ENCODE measurements at places on chromosomes 2 and 18.

DNA sequence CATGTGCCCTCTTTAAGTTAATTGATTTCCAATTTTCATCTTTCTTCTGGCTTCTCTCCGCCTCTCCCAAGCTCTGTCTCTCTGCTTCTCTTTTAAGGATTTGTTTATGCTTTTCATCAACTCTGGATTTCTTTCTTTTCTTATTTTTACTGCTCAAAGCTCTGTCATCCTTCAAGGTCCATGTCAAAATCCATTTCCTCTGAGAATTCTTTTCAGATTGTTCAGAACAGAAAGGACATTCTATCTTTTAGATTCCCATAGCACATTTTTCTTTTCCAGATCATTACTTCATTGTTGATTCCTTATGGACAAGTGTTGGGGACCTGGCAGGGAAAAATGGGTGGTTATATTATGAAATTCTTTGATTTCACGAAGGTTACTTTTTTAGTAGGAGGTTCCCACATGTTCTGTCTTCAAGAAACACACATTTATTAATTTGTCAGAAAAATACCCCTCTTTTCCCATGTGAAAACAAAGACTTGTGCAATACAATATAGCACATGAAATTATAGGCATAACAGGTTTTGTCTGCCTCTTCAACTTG, 12.3 kb downstream of the PMAIP1 start:
- DNase-seq, result peak; percentile 49

DNA sequence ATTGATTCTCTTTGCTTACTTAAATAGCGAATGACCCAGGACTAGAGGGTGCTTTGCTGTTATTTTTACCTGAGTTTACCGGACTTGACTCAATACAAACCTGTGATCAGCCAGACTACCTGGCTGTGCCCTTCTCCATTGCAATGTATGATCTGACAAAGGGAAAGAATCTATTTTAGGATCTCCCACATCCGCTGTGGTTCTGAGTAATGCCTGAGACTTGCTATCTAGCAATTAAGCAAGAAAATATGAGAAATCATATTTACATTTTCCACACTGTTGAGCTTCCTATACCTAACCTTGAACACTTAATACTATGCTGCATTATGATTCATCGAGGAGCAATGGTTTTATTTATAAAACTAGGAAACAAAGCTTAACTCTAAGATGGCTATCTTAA, 215.2 kb downstream of the RAD51AP2 start:
- DNase-seq, result peak; percentile 93

DNA sequence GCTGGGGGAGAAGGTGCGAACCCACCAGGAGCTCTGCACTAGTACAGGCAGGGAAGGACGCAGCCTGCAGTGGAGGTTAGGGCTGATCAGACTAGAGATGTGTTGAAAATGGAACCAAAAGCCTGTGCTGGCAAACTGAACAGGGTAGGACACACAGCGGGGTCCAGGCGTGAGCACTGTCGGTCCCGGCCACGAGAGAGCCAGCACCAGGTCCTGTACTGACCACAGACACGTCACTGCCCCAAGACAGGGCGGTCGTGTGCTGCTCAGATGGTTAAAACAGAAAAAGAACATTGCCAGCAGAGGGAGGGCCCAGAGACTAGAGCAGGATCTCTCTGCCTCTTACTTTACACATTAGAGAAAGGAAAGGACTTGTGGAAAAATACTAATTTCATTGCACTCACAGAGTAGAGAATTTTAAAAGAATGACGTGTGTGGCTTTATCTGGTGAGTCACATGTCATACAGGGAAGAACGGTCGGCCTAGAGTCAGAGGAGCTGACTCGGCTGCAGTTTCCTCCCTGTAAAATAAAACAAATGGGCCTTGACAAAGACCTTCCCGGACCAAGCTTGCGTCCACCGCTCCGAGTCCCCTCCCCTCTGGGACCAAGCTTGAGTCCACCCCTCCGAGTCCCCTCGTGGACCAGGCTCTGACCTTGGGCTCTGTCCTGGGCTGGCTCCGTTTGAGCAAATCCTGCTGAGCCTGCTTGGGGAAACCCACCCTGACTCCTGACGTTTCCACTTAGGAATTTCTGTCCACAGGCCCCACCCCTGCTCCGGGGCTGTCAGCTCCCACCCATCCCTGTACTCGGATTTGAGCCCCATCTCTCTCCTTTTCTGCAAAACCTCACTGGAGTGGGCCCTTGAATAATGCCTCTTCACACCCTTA, 16.7 kb upstream of the ADI1 start:
- peak; percentile 91 for DNase-seq

GRCh38 chr2:23250371-23250770, 134.6 kb upstream of the KLHL29 start:
- DNase-seq, result no peak

DNA sequence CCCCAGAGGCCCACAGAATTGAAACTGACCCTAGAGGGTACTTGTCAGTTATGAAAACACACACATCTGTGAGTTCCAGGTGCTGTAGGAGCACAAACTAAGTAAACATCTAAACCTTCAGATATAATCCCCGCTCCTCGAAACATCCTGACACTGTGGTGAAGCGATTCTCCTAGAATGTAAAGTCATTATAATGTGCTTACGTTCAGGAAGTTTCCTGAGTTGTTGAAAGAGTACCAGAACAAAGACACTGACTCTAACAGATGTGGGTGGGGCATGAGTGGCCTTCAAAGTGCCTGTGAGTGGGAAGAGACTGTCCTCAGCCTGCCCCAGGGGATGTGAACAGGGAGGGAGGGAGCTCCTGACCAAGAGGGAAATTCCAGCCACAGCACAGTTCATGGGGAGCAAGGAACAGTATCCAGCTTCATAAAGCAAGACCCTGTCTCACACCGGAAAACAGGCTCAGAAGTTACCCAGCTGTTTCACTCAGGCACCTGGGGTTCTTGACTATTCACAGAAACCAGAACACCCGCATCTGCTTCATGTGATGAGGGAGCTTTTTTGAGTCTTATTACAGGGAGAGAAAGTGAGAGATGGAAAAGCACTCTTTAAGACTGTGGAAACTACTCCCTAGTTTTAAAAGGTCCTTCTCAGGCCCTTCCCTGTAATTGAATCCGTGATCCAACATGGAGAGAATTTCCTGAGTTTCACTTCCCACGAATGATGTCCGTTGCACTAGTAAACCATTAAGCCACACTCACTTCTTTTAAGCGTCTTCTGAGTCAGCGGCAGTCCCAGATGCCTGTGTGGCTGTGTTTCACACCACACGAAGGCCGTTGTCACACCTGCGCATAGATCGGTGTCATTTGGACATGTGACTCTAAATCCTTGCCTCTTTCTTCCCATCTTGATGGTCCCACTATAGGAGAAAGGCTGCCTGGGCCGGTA, 88.6 kb upstream of the EML6 start:
- DNase-seq, result peak; percentile 95
